ENCODE measurements at places on chromosomes 1 and 21.

DNA sequence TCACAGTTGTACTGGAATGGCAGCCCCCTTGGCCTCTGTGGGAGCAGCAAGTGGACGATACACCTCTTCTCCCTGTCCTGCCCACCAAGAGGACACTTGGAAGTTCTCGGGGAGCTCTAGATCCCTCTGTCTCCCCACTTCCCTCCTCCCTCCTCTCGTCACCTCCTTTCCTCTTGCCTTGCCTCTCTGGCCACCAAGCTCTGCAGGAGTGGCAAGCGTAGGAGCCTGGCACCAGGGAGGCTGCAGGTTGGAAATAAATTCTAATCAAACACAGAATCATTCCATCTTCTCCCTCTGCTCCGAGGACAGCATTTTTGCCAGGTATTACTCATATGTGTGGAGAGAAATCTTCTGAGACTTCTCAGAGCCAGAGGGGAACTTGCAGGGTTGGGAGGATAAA is 20.8 kb downstream of the CAMK2N1 start:
- H3K27ac ChIP-seq, result no peak overlapping the region
- H3K4me1 ChIP-seq, result no peaks in the 10 kb centered on the region
- no peaks in the 10 kb centered on the region for H3K36me3 ChIP-seq
- no peak overlapping the region for H3K4me3 ChIP-seq
- peaks cover 64% of the 10 kb centered on the region for H3K27me3 ChIP-seq
- DNase-seq, result no peak

DNA sequence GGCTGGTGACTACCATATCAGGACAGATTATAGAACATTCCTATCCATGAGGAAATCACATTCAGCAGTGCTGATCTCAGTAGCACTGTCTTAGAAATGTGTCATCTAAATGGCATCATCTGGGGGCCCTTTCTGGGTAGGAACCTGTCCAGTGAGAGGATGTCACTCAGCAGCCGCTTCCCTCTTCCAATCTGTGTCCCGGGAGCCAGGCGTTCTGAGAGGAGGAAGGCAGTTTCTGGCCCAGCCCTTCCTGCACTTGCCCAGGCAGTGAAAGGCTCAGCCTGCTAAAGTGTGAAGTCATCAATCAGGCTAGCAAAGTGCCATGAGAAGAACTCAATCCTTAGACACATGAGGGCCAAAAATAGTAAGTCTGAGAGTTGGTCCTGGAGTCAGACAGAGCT is 25.6 kb downstream of the RAB4A start:
- H3K4me1 ChIP-seq, result peaks cover 19% of the 10 kb centered on the region
- no peak overlapping the region for H3K4me3 ChIP-seq

DNA sequence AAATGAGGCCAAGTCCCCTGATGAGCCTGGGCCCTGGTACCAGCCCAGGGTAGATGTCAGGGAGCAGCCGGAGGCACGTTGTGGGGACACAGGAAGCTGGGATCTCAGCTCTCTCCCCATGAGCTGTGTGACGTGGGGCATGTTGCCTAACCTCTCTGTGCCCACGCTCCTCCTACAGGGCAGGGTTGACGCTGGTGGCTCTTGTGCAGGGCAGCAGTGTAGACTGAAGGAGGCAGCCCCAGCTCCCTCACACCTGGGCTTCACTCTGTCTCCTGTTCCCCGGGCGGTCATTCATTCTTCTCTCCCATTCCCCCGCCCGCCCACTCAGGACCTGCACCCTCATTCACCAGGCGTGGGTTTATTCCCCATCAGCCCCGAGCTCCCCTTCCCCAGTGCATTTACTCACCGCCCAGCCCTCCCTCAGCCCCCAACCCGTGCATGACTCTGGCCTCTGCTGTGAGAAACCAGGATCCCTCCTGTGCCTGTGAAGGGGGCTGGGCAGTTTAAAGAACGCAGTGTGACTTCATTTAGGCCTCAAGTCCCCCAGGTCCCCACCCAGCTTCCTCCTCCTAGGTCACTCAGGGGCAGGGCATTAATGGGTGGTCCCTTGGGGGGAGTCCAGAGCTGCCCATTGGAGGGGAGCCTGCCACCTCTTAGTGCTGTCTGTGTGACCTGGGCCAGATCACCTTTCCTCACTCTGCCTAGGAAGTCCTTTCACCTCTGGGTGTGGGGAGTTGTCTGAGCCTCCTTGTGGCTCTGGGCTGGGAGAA is 285.7 kb downstream of the PTPRU start:
- H3K27ac ChIP-seq, result no peak overlapping the region
- no peak for DNase-seq
- no peak overlapping the region for H3K4me3 ChIP-seq

GRCh38 chr1:31954607-31955283 is 16.6 kb upstream of the PTP4A2 start:
- no peaks in the 10 kb centered on the region for H3K27me3 ChIP-seq
- H3K4me3 ChIP-seq, result no peak overlapping the region
- H3K4me1 ChIP-seq, result peaks cover 23% of the 10 kb centered on the region
- no peaks in the 10 kb centered on the region for H3K36me3 ChIP-seq
- H3K27ac ChIP-seq, result peak overlapping the region; percentile 93
- peak; percentile 99 for DNase-seq

- DNase-seq, result peak; percentile 86
- no peak overlapping the region for H3K4me3 ChIP-seq
- H3K36me3 ChIP-seq, result no peaks in the 10 kb centered on the region
- H3K27ac ChIP-seq, result no peak overlapping the region
Observed at GRCh38 chr1:24201941-24202440, 14.9 kb upstream of the IFNLR1 start.

GRCh38 chr1:165544996-165545395 is 1.2 kb downstream of the LRRC52 start:
- DNase-seq, result no peak
- H3K4me1 ChIP-seq, result no peaks in the 10 kb centered on the region
- no peaks in the 10 kb centered on the region for H3K36me3 ChIP-seq
- no peak overlapping the region for H3K27ac ChIP-seq
- H3K27me3 ChIP-seq, result peaks cover 4% of the 10 kb centered on the region

Data from IMR-90 (cell line).